ENCODE measurements at places on chromosomes 12 and 14.

DNA sequence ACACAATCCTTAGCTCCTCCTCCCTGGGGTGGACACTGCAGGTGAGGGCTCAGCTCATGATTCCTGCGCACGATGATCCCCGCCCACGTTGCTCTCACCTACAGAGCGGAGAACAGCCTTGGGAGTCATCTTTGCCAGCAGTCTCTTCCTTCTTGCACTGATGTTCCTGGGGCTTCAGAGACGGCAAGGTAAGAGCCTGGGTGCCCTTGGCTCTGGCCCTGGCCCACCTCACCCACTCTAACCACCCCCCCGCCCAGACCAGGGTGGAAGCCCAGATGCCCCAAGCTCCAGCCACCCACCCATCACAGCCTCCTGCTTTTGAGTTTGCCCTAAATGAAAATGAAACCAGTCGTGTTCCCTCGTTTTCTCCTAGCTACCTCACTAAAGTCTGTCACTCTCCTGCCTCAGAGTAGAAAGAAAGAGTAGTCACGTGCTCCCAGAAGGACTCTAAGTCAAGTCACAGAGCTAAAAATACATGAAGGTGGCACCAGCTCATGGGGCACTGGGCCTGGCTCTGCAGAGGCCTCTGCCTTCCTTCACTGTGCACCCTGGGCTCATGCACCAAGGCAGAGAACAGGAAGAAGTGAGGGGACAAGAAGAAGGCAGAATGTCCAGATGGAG is 9.0 kb downstream of the TAPBPL start:
- peak; percentile 49 for DNase-seq

GRCh38 chr12:112216223-112216622 is 90.9 kb downstream of the TRAFD1 start:
- no peak for DNase-seq

- DNase-seq, result no peak
Measured at GRCh38 chr14:89598548-89599186, 181.6 kb upstream of the FOXN3 start.

- DNase-seq, result no peak
Measured at GRCh38 chr12:89775063-89775985, 66.7 kb upstream of the ATP2B1 start.

- DNase-seq, result no peak
Measured at GRCh38 chr14:87994974-87995373, 2.0 kb upstream of the GALC start.

- DNase-seq, result peak; percentile 29
Measured at GRCh38 chr12:51482929-51483697, 58.5 kb downstream of the SLC4A8 start.

DNA sequence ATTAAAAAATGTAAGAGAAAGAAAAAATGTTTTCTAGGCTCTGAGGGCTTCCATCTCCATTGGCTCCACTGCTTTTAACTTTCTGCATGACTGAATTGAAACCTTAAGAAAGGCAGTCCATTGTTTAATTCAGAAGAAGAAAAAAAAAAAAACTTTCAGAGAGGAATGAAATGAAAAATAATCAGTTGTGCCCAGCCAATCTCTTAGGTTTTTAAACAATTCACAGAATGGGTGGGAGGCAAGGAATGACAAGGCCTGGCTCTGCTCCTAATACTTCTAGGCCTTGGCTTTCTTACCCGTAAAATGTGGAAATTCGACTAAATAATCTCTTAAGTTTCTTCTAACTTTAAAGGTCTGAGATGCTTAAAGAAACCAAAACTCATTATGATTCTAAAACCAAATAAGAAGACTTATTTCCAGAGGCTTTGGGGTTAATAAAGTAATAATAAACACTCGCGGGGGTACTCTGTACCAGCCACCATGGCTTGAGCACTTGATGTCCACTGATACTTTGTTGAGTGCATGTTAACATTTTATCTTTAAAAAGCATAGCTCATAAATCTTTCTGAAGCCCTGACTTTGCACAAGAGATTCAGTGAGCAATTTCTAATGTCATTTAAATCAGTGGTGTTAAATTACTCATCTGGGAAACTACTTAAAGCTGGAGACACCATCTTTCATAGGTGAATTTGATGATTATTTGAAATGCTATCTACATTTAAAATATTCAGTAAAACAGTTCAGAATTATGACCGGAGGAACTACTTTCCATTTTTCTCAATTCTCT is 49.6 kb downstream of the STON2 start:
- no peak for DNase-seq

DNA sequence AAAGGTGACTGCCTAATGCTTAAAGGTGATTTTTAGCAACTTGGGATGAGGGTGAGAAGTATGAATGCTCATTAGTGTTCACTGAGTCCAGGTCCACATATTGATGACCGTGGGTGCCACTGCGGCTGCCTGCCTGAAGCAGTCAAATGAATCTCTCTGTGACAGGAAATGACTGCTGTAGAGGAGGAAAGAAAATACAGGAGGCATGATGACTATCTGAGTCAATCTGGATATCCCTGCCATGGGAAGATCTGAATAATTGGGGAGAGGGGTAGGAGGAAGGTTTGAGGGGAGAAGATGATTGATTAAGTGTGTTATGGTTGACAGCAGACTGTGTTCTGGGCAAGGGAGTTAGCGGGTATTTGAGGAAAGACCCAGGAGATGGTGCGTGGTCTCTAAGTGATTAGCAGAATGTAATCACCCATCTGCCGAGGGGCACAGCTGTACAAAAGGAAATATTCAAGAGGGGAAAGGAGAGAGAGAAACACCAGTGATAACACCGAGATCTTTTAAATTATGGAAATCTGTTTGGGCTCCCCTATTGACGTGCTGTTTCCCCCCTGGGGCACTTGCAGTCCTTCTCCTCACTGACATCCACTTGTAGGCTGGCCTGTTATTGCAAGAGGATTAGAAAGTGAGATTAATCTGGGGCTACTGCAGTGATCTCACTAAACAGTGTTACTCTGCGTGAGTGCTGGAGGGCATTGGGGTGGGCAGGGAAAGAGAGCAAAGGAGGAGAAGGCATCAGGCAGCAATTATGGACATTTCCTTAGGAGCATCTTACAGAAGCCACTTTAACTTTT is 97.7 kb downstream of the AKAP6 start:
- no peak for DNase-seq

DNA sequence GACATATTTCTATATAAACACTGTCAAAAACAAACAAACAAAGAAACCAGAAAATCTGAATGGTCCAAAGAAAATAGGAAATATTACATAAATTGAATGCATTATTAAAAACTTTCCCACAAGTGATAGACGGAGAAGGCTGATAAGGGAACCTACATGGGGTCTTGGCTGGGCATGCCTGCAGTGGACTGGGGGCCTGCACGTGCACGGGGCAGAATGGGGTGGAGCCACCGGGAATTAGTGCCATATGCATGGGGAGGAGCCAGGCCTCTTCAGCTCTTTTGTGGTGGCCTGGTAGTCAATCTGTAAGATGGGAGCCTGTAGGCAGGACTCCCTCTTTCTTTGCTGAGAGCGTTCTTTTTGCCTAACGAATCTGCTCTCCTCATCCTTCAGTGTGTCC is 1031.7 kb upstream of the FBXO33 start:
- no peak for DNase-seq

DNA sequence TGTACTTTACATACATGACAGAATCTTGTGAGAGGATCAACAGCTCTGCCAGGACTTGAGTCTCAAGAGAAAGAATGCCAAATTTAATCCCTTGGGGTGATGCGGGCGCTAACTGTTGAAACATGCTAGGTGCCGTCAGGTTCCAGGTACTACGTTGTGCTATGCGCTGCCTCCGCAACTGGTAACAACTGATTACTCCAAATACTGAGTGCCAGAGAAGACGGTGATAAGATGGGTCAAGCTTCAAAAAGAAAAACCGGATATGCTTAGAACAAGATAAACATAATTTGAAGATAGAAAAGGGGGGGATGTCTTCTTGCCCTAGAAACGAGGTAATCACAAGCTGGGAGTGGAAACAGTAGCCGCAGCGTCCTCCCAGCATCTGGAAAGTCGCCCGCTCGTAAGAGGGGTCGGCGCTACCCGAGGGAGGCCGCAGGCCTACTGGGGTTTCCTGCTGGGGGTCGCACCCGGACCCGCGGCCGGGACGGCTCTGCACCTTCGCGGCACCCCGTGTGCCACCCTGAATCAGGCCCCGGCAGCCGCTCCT is 678 bp downstream of the ZBTB25 start:
- DNase-seq, result peak; percentile 18

GRCh38 chr14:30296931-30297405 is 262.0 kb upstream of the G2E3 start:
- no peak for DNase-seq

- no peak for DNase-seq
Measured at GRCh38 chr12:132071040-132071810, 72.9 kb downstream of the DDX51 start.

DNA sequence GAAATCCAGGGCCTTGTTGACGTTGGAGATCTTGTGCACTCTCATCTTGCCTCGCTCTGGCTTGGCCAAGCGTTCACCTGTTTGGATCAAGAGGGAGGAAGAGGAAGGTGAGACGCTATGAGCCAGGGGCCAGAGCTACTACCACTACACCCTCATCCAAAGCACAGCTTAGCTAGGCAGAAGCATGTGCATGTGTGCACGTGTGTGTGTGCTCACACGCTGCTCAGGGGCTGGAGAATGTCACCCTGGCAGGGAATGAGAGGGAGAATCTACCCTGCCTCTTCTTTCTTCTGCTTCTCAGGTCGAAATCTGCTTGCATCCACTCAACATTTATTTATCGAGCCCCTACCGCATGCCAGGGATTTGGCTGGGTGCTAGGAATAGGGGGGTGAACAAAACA is 58.1 kb downstream of the ACTN1 start:
- DNase-seq, result no peak

DNA sequence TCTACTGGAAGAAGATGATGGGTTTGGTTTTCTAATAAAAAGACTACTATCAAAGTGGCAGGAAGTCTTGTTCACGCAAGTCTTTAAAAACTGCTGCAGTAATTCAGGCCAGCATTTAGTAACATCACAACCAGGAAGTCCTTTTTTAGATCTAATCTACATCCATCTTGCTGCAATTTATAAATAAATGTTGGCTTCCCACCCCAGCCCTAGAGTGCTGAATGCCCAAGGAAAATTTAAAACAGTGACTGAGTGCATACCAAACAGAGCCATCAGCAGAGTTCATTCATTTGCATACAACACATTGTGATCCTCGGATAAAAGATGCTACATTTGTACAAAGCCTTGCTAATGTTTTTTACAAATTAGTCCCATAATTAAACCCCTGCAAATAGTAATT is 72.1 kb downstream of the PHLDA1 start:
- DNase-seq, result no peak

DNA sequence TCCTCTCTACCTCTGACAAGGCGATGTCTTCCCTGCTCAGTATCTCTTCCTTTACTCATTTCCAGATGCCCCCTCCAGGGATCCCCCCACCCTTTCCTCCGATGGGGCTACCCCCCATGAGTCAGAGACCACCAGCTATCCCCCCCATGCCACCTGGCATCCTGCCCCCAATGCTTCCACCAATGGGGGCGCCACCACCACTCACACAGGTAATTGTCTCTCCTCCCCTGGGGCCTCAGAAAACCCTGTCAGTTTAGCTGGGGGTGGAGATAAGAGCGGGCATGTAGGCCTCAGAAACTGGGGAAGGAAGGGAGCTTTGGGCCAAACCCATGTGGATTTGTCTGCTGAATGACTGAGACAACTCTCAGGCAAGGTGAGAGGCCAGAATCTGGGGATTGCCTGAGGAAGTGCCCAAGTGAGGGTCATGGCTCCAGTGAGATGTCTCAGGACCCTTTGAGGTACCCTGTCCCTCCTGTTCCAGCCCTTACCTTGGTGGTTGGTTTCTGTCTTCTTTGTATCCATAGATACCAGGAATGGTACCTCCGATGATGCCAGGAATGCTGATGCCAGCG is 8.1 kb downstream of the PRPF40B start:
- DNase-seq, result no peak

DNA sequence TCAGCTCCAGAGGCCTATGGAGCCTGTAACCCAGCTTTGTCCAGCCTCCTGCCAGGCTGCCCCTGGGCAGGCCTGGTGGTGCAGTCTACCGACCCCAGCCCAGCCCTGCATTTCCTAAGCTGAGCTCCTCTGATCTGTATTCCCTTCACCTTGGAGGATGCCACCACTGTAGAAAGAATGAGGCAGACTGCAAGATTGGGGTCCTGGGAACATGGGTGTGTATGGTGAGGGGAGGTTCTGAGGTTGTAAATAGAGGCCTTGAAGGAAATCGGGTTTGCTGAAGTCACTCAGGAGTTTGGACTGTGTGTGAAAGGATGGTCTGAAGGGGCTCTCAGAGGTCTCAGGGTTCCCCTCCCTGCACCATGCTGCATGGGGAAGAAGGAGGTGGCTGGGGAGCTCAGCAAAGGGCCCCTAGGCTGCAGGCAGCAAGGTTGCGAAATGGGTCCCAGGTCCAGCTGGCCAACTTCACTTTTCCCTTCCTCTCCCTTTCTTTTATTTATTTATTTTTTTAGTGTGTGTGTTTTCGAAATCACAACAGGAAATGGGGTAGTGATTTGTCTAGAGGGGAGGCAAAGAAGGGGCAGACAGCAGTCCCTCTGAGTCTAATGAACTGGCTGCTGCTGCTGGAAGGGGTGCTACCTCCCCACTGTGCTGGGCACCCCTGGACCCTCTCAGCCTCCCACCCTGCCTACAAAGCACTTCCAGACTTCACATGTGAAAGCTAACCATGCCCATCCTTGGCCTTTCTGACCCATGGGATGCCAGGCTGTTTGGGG is 1.2 kb upstream of the LRP1-AS start:
- DNase-seq, result no peak

DNA sequence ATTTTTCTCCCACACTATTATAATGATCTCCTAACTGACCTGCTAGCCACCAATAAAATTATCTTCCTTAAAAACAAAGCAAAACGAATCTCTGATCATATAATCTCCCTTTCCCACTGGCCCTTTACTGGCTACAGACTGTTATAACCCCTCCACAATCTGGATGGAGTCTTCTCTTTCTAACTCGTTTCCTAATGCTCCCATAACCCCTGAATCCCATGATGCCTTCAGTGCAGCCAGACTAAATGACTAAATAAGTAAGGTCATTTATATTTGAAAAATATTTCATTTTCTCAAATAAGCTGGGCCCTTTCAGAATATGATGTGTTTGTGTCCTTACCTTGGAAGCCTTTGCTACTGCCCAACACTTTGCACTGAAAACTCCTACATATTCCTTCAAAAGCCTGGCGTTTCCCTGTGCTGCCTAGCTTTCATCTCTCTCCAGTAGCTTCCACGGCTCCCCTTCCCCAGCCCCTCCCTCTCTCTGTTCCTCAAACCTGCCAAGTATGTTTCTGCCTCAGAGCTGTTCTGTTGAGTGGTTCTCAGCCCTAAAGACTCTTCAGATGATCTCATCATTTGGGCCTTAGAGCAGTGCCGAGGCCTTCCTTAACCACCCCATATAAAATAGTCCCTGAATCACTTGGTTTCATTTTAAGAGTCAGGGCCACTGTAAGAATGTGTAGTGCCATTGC is 91.7 kb downstream of the MYRFL start:
- no peak for DNase-seq

GRCh38 chr12:10557329-10557728 is 51.6 kb downstream of the EIF2S3B start:
- no peak for DNase-seq

DNA sequence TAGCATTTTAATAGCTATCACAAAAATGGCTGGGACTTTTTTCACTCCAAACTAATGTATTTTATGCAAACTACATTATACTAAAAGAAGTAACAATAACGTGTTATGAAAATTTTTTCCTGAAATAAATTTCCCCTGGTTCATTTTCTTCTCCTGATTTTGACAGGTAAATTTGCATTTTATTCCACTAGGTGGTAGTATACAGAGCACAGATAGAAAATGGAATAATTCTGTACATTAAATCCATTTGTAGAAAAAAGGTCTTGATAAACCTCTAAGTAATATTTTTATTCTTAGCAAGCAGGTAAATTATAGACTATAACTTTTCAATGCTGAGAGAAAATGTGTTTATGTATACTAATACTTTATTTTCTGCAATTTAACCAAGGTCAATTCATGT is 96.5 kb downstream of the BCAT1 start:
- DNase-seq, result no peak
